ENCODE measurements at places on chromosomes 2 and 18.

- DNase-seq = no peak
Measured at GRCh38 chr2:128281852-128282245, 36.8 kb downstream of the HS6ST1 start.

DNA sequence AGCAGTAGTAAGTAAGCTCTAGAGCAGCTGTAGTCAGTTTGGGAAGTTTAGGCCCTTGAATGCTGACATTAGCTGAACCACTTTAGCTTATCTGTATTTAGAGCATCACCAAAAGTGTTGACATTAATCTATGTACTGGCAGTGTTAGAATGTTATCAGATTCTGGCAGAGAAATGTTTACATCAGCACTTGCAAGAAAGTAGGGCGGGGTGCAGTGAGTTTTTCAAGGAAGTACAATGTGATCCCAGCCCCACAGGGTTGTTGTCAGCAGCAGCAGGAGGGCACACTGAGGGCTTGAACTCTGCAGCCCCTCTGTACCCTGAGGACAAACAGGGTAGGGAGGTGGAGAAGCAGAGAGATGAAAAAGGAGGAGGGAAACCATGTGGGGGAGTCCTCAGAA lies 35.5 kb upstream of the RMP24 start:
- DNase-seq = no peak

- DNase-seq = no peak
Measured at GRCh38 chr2:207914716-207915115, 110.6 kb downstream of the PLEKHM3 start.

GRCh38 chr2:109531896-109532727 lies 81.7 kb downstream of the SEPTIN10 start:
- no peak for DNase-seq

Measured in right kidney (tissue), 9 donors.